Spinal cord (tissue), 10 donors: ENCODE measurements at places on chromosomes 2 and 18. TPM values are rescaled to one million over a fixed set of nuclear protein-coding genes. Genes with fewer than 3 reads are reported as not detected.

ARID5A gene
- 7.9 TPM for total RNA-seq

DNA sequence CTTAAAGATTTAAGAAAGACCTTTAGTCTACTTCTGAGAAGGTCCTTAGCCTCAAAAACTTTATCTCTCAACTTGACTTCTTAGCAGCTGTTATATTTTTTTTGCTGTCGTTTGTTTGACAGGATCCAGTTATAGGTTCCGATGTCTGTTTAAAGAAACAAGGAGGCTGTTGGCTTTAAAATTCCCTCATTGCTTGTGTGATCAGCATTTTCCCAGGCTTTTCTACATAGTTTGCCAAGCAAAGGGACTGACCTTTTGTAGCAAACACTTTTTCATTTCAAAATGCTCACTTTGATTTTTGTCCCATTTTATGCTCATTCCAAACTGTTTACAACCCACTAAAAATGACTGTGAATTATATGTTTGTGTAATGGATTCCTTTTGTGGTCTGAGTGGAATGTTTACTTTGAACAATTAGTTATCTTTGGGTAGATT, 394.9 kb downstream of the ARHGAP15 start:
- no peak for DNase-seq

SERPINB11 gene
- total RNA-seq, result not detected

DNA sequence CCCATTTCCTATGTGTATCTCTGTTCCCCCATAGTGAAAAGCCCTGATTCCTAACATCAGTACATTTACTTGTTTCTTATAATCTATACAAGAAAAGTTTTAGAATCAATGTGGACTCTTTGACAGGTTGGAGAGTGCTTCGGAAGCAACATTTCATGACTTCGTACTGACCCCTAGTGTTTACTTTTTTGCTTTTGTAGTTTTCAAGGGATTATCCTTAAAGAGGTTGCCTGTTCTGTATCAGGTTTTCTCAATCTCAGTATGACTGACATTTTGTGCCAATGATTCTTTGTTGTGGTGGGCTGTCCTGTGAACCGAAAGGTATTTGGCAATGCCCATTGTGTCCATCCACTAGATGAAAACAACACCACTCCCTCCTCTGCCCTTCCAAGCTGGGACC, 43.3 kb upstream of the SERPINB2 start:
- no peak for DNase-seq
